ENCODE measurements at places on chromosomes 2 and 18.

GRCh38 chr2:140918426-140918825 lies 1212.4 kb downstream of the LRP1B start:
- DNase-seq = no peak

- no peak for DNase-seq
These were observed 77.7 kb downstream of the KCTD18 start for GRCh38 chr2:200431996-200432705.

- DNase-seq = no peak
These were observed 67.5 kb upstream of the FOSL2 start for GRCh38 chr2:28325173-28325566.

GRCh38 chr2:20429528-20429927 lies 17.3 kb upstream of the RHOB start:
- peak; percentile 29 for DNase-seq

- no peak for DNase-seq
These were observed 131.2 kb upstream of the RMP24 start for GRCh38 chr18:35841283-35841682.

- DNase-seq = no peak
These were observed 107.3 kb downstream of the SH3BP4 start for GRCh38 chr2:235059161-235059560.

DNA sequence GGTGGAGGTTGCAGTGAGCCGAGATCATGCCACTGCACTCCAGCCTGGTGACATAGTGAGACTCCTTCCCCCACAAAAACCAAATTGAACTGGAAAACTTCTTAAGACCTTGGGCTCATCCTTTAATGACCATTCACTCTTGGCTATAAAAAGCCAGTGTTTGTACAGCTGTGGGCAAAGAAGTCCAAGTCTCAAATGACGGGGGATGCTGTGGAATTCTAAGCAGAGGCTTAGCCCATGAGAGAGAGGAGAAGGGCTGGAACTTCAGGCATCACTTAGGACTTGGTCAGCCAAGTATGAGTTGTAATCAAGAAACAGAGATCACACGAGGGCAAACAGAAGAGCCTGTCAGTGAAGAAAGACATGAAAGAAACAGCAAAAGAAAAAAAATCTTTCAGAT lies 79.3 kb upstream of the POU3F3 start:
- DNase-seq = no peak

GRCh38 chr18:50473881-50474280 lies 86.0 kb upstream of the MAPK4 start:
- DNase-seq = no peak
